Activated T-helper 2 cell treated with anti-CD3 and anti-CD28 coated beads, Interferon-gamma antibody, Interleukin-2, Interleukin-4, amounts not matched to agents 10 μg/mL and 5 μg/mL and 100 μg/mL, durations not matched to agents 14 hours and 24 hours and 36 hours (primary cell): ENCODE measurements at places on chromosomes 4 and X.

DNA sequence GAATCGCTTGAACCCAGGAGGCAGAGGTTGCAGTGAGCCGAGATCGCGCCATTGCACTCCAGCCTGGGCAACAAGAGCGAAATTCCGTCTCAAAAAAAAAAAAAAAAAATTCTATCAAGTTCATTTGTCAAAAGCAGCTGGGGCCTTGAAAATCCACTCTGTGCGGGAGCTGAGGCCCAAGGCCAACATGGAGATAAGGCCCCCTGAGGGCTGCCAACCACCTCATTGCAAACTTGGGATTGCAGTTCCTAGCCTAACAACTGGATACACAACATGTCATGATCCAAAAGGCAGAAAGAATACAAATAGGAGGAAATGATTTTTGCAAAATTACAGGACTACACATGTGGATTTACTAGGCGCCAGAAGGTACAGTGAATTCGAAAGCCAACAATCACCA, 22.5 kb upstream of the PRDX4 start:
- no peak for DNase-seq

DNA sequence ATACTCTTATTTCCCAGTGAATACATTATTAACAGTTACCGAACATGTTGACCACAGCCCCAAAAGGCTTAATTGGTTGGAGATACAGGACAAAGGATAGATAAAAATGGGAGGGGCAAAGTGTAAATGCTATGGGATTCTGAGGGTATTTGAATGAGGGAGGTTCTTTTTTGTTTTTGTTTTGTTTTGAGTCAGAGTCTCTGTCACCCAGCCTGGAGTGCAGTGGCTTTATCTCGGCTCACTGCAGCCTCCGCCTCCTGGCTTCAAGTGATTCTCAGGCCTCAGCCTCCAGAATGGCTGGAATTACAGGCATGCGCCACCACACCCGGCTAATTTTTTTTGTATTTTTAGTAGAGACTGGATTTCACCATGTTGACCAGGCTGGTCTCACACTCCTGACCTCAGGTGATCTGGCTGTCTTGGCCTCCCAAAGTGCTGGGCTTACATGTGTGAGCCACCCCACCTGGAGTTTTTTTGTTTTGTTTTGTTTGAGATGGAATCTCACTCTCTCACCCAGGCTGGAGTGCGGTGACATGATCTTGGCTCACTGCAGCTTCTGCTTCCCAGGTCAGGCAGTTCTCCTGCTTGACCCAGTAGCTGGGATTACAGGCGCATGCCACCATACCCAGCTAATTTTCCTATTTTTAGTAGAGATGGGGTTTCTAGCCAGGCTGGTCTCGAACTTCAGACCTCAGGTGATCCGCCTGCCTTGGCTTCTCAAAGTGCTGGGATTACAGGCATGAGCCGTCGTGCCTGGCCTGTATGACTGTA, 9.0 kb downstream of the UBE2K start:
- no peak for DNase-seq

- DNase-seq: no peak
Measured at GRCh38 chr4:141870152-141870551, 233.8 kb downstream of the IL15 start.

- no peak for DNase-seq
Measured at GRCh38 chr4:11408233-11408967, 20.3 kb downstream of the HS3ST1 start.

DNA sequence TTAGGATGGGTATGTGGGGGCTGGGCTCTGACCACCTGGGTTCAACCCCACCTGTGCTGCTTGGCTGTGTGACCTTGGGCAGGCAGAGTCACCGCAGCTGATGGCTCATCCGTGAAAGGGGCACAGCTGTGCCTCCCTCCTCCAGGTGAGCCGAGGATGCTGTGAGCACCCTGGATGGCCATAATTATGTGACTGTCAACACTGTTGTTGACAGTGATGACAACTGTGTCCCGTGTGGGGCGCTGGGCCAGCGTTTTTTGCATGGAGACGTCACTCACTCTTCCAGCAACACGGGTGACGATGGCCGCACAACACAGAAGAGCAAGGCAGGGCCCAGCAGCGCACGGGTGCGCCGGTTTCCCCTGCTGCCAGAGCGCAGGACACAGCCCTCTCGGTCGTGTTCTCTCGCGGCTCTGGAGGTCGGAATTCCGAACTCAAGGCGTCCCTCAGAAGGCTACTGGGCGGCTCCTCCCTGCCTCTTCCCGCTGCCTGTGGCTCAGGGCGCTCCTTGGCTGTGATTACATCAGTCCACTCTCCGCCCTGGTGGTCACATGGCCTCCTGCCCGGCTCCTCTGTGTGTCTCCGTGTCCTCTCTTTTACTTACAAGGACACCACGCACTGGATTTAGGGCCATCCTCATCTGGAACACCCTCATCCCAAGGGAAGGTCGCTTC, 1.3 kb downstream of the SH3TC1 start:
- DNase-seq: no peak

DNA sequence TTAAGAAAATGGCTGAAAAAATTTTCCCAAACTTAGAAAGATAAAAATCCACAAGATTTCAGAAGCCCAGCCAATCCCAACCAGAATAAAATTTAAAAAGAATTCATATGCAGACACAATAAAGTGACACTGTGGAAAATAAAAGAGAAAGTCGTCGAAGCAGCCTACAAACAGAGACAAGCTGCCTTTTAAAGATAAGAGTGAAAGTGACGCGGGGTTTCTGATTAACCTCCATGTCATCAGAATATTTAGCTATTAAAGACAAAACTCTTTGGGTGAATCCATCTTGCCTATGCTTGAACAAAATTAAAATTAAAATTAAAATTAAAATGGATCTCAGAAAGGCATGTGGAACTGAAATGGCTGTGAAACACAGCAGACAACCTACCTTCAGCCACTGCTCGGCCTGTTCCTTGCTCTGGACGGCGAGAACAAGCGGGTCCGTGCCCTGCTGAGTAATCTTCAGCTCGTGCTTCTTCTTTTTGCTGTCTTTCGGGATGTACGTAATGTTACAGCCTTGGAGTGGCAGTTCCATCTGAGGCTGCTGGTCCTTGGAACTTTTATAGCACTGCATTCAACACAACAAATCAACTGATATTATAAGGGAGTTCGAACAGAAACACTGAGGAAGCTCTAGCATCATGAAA, 101.4 kb downstream of the AFAP1 start:
- DNase-seq: no peak

- DNase-seq: no peak
Measured at GRCh38 chr4:55087009-55087912, 38.1 kb downstream of the KDR start.

- DNase-seq: no peak
Measured at GRCh38 chrX:38704146-38704882, 96.9 kb upstream of the MID1IP1 start.

DNA sequence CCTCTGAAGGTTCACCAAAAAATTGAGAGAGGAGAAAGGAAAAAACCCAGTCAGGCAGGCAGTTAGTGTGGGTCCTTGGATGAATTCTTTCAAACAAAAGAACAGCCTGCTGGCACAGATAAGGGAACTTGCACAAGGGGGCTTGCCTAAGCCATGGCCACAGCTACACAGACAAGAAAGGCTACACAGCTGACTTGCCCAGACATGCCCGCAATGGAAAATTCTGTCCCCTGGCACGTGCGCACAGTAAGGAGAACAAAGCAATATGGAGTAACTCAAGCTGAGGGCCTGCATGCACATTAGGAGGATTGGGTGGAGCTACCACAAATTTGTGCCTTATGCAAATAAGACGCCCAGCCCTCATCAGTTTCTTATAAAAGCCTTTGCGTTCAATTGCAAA, 512.5 kb upstream of the HTR2C start:
- no peak for DNase-seq

- no peak for DNase-seq
Measured at GRCh38 chr4:40251366-40251765, 54.5 kb downstream of the RHOH start.

DNA sequence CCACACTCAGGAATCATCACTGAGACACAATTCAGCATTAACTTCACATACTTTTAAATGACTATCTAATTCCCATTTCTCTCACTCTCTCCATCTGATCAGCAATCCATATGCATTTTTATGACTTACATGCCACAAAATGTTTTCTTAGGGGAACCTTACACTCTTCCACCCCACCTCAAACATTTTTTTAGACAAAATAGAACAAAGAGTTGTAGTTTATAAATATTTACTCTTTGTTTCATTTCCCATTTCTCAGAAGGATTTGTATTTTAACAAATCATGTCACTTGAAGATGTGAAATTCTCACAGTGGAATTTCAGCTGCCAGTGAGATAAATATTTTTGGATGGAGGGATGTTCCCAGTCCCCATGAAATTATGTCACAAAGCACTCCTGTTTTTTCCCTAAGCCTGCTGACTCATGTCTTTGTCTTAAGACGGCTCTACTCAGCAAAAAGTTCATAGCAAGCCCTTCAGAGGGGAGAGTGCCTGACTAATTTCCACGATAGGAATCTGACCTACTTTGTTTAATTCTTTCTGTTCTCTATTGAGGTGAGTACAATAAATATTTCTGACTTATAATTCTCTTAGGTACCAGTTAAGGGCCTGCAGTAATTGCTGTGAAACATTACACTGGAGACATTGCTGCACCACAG, 257.7 kb downstream of the THOC2 start:
- DNase-seq: no peak

DNA sequence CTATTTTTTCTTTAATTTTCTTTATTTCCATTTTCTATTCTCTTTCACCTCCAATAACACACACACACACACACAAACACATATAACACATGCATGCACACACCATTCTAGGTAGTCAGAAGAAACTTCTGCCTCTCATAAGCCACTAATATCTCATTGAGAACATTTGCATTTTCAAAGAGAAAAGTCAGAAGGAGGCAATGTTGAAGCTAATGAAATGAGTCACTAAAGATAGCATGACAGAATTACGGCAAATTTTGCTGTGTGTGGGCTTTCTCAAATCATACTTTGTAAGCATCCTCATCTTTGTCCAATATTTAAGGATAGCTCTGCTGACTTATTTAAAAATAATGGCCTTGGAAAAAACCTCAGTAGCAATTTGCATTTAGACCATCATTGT, 291.3 kb downstream of the GUCY2F start:
- no peak for DNase-seq

GRCh38 chr4:37715889-37716402, 29.8 kb upstream of the RELL1 start:
- peak; percentile 11 for DNase-seq

GRCh38 chrX:109775386-109775785, 42.3 kb upstream of the ACSL4 start:
- no peak for DNase-seq

DNA sequence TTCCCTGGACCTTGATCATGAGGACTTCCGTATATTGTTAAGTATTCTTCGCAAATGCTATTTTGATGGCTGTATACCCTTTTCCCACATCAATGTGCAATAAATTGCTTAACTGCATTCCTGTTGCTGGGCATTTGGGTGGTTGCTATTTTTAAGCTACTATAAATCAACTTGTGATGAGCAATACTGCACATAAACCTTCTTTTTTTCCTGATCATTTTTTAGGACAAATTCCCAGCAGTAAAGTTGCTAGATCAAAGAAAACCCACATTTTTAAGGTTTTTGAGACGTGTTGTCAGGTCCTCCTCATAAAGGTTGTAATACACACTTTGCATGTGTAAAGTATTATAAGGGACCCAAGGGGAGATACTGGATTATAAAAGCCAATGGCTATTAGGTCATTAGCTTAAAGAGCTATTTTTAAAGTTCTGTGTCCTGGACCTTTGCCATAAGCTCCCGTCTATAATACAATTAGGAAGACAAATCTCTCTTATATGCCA, 35.6 kb downstream of the LIMCH1 start:
- no peak for DNase-seq

- no peak for DNase-seq
Measured at GRCh38 chr4:148060264-148061140, 328.6 kb downstream of the ARHGAP10 start.

DNA sequence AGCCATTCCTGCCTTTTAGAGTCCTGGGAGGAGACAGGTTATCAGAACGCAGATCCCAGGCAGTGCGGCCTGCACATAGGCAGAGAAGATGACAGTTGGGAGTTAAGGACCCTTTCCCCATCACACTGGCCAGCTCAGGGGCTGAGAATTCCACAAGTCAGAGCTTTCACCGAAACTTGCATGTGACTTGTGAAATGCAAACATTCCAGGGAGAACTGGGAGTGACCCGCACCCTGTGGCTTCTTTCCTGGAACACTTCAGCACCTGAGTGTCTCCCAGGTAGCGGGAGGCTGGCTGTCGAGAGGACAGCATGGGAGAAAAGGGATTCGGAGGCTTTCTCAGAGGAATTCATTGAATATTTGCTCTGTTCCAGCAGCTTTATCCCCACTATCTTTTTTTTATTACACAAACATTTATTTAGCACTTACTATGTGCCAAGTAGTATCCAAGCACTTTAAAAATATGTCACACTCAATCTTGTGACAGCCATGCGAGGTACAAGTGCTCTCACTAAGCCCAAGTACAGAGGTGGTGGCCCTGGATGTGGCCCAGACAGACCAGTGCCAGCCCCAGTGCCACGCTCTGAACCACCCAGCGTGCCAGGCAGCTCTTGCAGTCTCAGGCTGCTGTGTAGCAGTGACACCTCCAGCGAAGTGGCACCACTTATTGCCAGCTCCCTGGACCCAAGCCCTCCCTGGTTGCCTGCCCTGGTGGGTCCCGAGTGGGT, 100.5 kb downstream of the PHKA2 start:
- no peak for DNase-seq

- DNase-seq: no peak
Measured at GRCh38 chrX:68841251-68842049, 12.6 kb downstream of the EFNB1 start.

DNA sequence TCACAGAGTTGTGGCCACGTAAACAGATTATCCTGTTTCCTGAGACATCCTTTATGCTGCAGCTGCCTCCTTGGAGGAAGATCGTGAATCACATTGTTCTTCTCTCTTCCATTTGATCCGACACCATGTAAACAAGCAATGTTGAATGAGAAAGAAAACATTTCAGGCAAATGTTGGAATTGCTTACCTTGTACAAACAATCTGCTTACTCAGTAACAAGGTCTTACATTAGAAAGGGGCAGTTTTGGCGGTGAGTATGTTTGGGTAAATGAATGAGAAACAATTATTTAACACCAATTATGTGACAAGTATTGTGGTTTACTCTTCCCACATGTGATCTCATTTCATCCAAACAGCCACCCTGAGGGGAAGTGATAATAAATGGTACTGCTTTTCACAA, 637.8 kb downstream of the RAB28 start:
- DNase-seq: no peak

GRCh38 chrX:145213504-145213903, 33.8 kb upstream of the SPANXN1 start:
- DNase-seq: no peak

- no peak for DNase-seq
Measured at GRCh38 chrX:334331-334891, 15.8 kb upstream of the GTPBP6 start.

GRCh38 chr4:156228676-156229075, 275.0 kb upstream of the CTSO start:
- DNase-seq: no peak
